CD4-positive, alpha-beta memory T cell (primary cell): ENCODE measurements at places on chromosomes 5 and 9.

DNA sequence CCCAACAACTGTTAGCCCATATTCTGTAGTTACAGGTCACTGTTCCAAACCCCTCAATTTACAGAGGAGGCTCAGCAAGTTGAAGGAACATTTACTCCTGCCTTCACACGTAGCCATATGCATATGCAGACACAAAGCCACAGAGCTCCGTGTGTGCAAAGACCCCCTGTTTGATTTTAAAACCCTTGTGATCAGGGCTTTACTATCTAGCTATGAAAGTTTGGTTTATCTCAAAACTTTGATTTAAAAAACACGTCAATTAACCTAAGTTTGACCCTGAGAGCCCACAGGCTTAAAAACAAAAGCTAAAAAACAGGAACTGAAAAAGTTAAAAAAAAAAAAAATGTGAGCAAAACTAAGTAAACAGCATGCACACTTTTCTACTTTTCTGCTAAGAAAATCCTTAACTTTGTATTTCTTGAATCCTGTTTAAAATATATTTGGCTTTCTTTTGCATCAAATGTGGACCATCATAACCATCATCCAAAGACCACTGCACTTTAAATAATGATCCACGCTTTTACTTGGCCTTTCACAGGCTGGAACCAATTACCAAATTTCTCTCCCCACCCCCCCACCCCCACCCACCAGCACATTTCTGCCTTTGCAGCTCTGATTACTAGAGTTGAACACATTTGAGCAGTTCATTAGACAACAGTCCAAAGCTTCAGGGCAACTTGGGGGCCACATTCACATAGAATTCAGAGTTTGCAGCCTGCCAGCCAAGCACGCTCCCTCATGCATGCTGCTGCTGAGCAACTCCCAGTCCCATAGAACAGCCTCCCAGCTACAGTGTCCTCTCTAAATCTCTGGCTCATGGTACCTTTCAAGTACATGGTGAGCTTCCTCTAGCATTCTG lies 128.8 kb upstream of the MAP3K1 start:
- DNase-seq, result peak; percentile 48

DNA sequence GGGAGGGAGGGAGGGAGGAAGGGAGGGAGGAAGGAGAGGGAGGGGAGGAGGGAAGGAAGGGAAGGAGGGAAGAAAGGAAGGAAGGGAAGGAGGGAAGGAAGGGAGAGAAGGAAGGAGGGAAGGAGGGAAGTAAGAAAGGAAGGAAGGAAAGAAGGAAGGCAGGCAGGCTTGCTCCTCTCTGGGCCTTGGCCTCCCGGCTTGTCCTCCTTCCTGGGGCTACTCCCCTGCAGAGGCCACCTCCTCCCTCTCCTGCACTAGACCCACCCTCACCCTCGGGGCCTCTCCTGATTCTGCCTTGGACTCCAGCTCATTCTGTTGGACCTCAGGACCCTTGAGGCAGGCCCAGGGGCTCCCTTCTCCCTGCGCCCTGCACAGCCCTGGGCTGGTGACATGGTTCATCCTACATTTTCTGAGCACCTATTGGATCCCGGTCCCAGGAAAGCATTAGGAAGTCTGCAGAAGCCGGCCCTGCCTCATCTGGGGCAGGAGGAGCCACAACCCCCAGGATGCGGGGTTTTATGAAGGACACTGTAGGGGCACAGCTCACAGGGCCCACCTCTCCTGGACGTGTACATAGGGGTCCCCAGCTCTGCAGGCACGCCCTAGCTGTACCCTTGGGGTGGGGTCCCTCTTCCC lies 23.0 kb downstream of the LHX3 start:
- no peak for DNase-seq

GRCh38 chr5:120122703-120123102 lies 341.4 kb upstream of the PRR16 start:
- no peak for DNase-seq

- no peak for DNase-seq
Observed at GRCh38 chr9:80504601-80505230, 933.0 kb downstream of the TLE4 start.

- DNase-seq, result no peak
Observed at GRCh38 chr5:115542086-115542485, 2.5 kb downstream of the FEM1C start.

- DNase-seq, result peak; percentile 68
Observed at GRCh38 chr9:37302277-37302676, 120.2 kb upstream of the GRHPR start.

GRCh38 chr9:113966394-113966793 lies 90.3 kb downstream of the ZNF618 start:
- DNase-seq, result no peak

- no peak for DNase-seq
Observed at GRCh38 chr5:91074615-91075014, 308.5 kb downstream of the ARRDC3 start.

DNA sequence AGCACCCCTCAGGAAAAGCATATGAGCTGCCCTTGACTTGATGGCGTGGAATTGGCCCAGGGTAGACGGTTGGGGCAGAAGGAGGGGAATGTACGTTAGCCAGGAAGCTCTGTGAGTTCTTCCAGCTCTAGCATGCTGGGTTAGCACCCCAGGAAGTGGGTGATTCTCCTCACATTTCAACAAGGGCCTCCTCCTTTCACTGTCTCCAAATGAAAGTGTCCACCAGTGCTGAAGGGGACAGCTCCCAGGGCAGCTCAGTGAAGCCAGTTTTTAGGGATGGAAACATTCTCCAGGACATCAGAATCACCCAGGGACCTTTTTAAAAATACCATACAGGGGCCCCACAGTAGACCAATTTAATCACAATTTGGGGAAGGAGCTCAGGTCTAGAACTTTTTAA lies 17.2 kb upstream of the AFAP1L1 start:
- DNase-seq, result no peak

- DNase-seq, result no peak
Observed at GRCh38 chr5:173494446-173494845, 122.0 kb downstream of the BOD1 start.

DNA sequence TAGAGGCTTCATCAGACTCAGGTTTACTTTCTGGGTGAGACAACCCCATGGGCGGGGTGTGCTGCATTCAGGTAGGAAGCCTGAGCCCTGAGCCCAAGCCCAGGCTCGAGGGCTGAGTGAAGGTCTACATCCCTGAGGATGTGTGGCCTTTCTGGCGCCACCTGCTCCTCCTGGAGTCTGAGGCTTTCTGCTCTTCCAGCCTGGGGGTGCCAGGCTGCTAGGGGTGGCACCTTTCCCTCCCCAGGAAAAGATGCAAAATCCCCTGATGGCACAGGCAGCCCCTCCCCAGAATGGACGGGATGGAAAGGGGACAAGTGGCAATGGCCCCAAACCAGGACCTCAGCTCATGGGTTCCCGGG lies 44.4 kb upstream of the PRRC2B start:
- no peak for DNase-seq

DNA sequence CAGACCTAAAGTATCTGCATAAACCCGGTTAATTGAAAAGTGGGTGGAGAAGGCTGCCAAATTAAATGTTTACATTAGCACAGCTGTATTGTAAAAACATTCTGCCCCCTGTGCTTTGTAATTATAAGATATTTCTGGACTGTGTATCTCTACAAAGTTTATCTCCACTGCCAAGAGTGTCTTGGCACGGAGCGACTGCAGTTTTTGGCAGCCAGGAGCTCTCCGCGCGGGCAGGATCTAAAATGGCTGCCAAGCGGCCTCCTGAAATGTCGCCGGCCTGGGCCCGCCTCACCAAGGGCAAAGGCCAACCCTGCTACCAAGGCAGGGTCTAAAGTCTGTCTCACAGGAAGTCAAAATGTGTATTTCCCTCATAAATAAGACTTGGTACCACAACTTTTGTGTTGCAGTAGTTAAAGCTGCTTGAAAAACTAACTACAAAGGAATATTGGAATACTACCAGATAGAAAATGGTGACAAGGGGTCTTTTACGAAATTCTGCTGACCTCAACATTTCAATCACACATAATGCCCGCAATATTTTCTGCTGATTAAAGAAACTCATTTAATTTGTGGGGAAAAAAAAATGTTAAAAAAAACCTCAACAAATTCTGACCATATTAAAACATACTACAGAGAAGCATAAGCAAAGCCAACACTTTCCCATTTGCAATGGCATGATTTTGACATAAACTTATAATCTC lies 110.4 kb downstream of the NFIB start:
- no peak for DNase-seq

DNA sequence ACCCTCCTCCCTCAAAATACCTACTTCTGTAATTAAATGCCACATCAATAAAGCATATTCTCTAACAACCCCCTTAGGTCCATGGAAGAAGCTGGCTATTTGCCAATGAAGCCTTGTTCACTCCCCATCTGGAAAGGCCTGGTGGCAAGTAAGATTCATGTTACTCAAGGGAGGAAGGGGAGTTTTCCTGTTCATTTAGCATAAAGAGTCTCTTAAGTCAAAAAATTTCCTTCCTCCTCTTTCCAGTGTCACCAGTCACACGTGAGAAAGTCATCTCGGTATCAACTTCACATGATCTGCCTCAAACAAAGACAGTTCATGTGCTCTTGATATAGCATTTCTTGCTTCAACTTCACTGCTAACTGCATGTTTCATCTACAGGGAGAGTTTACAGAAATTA lies 32.7 kb upstream of the RIC1 start:
- no peak for DNase-seq

GRCh38 chr9:119164716-119165115 lies 204.5 kb downstream of the BRINP1 start:
- no peak for DNase-seq
